ENCODE measurements at places on chromosomes 13 and 19.

DNA sequence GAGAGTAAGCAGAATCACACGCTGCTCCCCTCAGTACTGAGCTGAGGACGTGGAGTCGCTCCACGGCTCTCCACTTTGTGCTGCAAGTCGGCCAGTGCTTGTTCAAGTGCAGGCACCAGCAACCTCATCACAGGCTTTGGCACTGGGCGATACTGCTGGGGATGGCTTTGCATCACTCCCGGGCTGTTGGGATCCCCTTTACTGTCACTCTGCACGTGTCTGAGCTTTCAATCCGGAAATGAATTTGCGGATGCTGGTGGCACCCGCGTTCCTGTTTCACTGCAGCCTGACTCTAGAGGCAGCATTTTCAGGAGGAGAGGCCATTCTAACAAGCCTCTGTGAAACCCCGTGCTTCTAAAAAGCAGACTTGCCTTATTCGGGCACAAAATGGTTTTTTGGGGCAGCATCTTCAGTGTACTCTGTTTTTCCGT is 19.1 kb downstream of the SMARCA4 start:
- no peak for DNase-seq

- no peak for DNase-seq
These were observed 122.2 kb downstream of the KL start for GRCh38 chr13:33138441-33138840.

- no peak for DNase-seq
These were observed 13.4 kb upstream of the WDR18 start for GRCh38 chr19:970695-971094.

DNA sequence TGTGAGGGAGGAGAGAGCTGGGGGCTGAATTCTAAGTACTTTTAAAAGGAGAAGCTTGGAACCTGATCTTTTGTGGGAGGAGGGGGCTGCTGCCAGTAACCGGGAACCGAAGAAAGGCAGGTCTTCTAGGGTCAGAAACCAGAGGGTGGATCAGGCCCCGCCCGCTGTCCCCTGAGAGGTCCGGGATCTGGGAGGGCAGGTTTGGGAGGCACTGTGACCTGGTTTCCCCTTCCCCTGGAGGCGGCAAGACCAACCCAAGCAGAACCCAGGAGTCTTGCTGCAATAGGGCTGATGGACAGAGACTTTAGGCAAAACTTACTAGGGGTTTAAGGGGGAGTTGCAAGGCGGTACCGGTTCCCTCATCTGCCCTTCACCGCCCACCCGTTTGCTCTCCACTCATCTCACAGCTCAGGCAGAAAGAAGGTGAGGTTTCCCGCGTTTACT is 707 bp upstream of the KLK8 start:
- DNase-seq = no peak

DNA sequence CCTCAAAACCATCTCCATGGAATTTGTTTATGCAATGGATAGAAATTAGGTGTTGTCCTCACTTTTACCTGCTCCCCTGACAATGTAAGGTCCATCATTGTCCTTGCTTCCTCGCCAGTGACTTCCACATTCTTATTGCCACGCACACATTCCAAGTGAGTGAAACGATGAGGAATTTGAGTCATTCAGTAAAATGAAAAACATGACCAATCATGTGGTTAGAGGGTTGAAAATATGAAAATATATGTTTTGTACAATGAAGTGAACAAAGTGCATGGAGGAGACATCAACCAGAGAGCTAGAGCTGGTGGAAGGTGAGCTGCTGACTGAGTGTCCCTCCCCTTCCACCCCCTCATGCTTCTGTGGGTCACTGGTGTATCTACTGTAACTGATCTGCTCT is 91.7 kb downstream of the ATP8A2 start:
- no peak for DNase-seq

DNA sequence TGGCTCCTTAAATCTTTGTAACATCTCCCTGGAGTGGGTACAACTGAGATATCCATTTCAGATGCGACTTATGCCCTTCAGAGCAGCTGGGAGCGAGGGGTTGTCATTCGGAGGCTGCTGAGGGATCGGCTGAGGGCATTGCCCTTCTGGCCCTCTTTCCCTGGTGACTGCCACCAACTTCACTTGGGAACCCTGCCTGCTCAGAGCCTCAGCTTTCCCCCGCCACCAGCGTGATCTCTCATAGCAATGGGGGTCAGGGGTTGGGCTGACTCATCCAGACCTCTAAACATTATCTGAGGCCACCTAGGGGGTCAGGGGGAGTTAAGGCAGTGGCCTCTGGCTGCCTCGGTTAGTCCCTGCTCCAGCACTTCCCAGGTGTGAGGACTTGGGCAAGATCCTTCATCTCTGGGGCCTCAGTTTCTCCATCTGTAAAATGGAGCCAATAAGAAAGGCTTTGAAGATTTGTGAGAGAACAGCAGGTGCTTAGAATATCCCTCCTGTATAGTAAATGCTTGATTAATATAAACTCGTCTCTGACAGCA is 1.1 kb downstream of the PRX start:
- DNase-seq = no peak

DNA sequence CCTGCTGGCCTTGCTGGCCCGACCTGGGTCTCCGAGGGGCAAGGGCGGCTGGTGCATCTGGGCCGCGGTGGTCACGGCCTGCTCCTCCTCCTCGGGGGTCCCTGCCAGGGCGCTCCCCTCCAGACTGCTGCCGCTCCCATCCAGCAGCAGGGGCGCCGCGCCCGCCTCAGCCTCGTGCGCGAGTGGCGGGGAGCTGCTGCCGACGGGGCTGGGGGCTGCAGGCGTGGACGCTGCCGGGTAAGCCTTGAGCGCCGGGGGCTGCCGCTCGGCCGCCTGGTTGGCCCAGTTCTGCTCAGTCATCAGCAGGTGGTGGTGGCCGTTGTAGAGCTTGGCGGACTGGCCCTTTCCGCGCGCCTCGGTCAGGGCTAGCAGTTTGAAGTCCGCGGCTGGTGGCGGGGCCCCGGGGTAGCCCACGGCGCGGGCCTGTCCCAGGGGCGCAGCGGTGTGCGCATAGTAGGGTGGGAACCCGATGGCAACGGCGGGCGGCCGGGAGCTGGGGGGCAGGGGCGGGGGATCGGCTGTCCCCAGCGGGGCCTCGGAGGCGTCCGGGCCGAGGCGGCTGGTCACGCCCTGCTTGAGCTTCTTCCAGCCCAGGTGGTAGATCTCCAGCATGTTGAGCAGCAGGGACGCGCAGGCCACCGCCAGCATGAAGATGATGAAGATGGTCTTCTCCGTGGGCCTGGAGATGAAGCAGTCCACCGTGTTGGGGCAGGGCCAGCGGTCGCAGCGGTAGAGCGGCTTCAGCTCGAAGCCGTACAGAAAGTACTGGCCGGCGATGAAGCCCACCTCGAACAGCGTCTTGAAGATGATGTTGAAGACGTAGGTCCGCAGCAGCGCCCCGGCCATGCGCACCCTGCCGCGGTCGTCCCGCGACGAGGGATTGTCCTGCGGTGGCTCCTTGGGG is 18.6 kb downstream of the GJA3 start:
- DNase-seq = no peak

- no peak for DNase-seq
These were observed 261.9 kb downstream of the KCNRG start for GRCh38 chr13:50277127-50277526.

GRCh38 chr13:95106562-95106961 is 194.7 kb downstream of the ABCC4 start:
- DNase-seq = no peak

- DNase-seq = no peak
These were observed 3.7 kb upstream of the TYROBP start for GRCh38 chr19:35911790-35912189.

DNA sequence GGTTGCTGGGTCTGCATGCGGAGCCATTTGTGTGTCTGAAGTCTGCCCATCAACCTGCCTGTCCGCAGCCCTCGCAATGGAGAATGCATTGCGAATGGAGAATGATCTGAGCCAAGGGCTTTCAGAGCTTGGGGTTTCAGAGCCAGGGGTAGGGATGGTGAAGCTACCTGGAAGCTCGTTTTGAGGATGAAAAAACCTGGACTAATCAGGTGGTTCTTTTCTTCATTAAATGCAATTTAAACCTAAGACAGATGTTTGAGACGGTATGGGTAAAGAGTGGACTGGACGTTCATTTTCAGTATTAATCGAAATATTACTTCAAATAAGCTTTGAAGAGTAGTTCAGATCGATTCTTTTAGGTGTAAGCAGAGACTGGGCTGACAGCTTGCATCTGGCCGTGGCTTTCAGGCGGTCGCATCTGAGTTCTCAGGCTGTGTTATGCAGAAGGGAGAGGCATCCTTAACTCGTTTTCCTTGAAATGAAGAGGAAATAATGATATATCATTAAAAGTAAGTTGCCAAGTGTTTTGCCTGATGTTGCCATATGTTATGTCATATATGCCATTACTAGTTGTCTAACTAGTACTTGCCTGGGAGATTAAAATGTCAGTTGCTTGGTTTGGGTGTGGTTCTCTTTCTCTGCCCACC is 801 bp downstream of the MCF2L start:
- DNase-seq = no peak

All from substantia nigra (tissue), 51 donors.